ENCODE measurements at places on chromosomes 1 and 21.

GRCh38 chr1:116127123-116127847, 16.1 kb downstream of the MAB21L3 start:
- DNase-seq, result no peak

GRCh38 chr1:190049314-190049713, 428.4 kb downstream of the BRINP3 start:
- DNase-seq, result no peak

DNA sequence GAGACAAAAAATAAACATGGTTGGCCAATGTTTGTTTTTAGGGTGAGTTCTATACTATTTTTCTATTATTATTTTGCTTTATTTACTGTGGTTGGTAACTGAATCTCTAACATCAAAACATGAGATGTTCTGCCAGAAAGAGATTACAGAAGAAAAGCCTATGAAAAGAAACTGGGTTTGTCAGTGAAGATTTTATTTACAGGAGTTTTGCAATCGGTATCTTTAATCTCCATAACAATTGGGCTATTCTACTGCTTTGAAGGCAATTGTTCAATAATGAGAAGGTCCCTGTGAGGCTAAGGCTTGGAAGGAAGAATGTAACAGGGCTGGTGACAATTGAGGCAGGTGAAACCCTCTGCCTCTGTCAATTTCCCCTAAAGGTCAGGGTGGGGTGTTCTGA, 155.5 kb downstream of the CLIC6 start:
- no peak for DNase-seq

DNA sequence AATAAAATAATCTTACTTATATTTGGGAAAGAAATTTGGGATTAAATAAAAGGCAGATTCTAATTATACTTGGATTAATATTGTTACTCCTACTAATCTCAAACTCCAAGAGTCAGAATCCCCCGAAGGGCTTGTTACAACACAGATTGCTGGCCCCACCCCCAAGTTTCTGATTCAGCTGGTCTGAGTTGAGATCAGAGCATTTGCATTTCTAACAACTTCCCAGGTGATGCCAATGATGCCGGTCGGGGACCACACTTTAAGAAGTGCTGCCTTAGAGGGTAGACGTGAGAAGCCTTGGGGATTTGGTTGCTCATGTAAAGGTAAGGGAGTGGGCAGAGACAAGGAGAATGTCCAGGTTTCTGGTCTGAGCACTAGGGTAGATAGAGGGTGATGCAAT, 47.2 kb downstream of the FMN2 start:
- DNase-seq, result no peak

DNA sequence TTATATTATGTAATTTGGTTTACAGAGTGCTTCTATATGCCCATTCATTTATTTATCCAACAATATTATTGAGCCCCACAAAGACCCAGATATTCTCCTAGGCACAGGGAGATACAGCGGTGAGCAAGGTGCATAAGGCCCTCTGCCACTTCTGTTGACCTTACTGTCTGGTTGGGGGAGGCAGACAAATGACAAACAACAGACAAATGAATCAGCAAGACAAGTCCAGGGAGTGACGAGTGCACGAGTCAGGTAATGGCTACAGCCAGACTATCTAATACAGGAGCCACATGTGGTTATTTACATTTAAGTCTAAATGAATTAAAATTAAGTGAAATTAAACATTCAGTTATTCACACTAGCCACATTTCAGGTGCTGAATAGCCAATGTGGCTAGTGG, 22.0 kb upstream of the BCAR3 start:
- DNase-seq, result no peak

DNA sequence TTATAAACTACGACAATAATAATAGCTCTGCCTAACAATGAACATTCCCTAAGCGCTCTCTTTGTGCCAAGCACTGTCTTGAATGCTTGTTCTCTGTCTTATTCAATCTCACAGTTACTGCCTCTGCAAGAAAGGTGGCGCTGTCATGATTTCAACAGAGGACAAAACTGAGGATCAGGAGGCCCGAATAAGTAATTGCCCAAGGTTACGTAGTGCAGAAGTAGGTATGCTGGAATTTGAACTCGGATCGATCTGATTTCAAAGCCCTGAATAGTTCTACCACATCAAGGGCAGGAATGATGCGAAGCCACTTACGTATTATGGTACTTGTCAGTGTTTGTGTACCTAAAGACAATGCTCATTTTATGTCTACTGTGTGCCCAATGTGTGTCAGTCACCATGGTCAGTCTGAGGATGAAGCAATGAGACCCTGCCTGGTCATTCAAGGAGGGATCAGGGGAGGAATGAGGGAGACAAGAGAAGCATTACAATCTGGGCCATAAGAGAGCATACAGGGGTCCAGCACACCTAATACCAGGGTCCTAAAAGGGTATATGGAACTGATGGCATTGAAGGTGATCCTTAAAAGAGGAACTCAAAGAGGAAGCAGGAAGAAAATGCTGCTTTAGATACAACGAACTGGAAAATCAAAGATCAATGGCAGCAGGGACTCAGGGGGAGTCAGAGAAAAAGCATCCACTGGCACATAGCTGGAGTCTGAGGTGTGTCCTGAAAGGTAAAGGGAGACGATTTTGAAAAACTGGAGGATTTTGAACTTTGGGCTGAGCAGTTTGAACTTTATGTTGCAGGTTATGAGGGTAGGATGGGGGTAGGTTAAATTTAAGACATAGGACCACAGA, 389.2 kb downstream of the PLPP3 start:
- DNase-seq, result no peak

- no peak for DNase-seq
Observed at GRCh38 chr1:84403347-84403746, 5.1 kb downstream of the DNASE2B start.

DNA sequence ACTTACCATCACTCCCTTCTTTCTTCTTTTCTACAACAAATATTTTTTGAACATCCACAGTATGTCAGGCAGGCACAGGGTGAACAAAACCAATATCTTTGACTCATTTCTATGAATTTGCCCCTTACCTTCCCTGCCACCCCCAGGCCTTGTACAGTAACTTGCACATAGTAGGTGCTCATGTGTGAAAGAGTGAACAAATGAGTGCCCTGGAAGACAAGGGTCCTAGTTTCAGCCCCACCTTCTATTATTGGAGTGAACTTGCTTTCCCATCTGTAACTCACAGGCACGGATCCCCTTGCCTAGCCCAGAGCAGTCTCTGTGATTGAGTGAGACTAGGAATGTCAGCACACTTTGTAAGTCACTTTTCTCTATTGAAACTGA, 12.8 kb downstream of the ZDHHC18 start:
- DNase-seq, result no peak

GRCh38 chr1:30660241-30660640, 63.1 kb downstream of the MATN1 start:
- no peak for DNase-seq

DNA sequence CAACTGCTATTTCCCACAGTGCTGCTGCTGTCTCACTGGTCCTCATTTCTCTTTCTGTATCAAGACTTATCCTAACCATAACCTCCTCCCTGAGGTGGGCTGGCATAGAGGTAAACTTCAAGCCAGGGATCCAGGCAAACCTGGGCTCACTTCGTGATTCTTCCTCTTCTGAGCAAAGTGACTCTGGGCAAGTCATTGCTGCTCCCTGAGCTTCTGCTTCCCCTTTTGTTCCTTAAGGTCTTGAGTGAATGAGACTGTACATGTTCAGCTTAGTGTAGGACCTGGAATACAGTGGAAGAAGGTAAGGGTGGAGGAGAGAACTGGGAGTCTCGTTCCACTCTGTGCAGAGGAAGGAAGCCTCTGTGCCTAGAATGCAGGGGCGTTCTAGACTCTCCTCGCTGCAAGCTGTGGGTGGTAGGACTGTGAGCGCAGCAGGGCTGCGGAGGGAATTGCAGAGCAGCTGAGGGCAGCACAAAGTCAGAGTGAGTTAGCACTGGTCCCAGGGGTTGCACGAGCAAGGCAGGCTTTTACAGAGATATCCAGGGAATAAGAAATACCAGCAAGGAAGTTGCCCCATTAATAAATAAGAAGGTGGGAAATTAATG, 11.4 kb upstream of the ERI3 start:
- DNase-seq, result no peak

DNA sequence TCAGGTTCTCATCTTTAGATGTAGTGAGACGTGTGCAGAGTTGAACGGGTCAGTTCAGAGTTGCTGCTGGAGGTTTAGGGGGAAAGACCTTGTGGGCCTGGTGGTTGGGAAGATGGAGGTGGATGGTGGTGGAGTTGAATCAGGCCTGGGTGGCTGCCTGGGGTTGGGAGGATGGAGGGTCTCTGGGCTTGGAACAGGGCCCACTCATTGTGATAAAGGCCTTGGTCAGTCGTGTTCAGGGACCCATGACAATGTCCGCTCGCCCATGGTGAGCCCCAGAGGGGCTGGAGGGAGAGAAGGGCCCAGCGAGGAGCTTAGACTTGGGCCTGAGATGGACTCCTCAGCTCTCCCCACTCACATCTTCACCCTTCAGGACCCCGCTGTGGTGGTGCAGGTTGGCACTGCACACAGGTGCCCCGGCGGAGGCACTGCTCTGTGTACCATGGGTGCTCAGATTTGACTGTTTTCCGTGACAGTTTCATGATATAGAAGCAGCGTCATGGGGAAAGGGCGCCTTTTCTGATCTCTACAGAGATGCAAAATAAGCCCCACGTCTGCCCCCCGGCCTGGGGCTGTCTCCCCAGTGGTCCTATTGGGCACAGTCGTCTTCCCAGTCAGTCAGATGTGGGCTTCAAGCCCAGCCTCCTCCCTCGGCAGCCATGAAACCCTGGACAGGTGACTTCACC, 39.2 kb downstream of the DISP3 start:
- no peak for DNase-seq

- peak; percentile 45 for DNase-seq
Observed at GRCh38 chr1:89965193-89965768, 29.6 kb upstream of the ZNF326 start.

GRCh38 chr21:26945916-26946675, 20.8 kb downstream of the ADAMTS5 start:
- no peak for DNase-seq

- no peak for DNase-seq
Observed at GRCh38 chr21:35075546-35075945, 26.4 kb upstream of the RUNX1 start.

DNA sequence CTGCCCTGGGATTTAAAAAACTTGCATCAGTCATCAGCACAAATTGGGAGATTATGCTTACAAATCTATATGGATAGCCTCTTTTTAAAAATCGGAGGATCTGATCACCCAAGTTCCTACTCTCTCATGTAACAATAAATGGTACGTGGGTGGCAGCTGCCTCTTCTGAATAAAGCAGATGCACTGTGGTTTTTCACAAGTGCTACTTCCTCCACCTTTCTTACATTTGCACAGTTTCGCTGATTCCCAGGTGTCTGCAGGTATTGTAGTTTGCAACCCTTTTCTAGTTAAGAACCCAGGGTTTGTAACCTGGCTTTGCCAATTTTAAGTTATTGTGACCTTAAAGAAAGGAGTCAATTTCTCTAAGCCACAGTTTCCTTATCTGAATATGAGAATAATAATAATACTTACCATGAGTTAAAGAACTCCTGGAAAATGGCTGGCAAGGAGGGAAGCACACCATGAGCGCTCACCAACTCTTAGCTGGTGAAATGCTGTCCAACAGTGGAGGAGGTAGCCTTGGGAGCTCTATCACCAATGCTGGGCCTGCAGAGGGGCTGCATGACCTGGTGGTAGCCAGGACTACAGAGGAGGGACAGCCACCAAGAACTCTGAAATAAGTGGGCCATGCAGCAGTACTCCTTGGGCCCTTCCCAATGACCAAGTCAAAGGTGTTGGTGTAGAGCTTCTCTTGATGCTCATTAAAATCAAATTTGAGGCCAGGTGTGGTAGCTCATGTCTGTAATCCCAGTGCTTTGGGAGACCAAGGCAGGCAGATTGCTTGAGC, 30.2 kb upstream of the KCNA2 start:
- no peak for DNase-seq

GRCh38 chr1:55040933-55041494, 1.7 kb downstream of the PCSK9 start:
- DNase-seq, result no peak

All from NCI-H748 treated with DMSO at 0.1 percent for 48 hours (cell line).